ENCODE measurements at places on chromosomes 4 and X.

GRCh38 chrX:8714164-8714563, 17.8 kb downstream of the ANOS1 start:
- no peak for DNase-seq

GRCh38 chr4:132526652-132527051, 622.4 kb upstream of the PCDH10 start:
- no peak for DNase-seq

GRCh38 chr4:139913995-139914598, 239.9 kb downstream of the MAML3 start:
- no peak for DNase-seq

GRCh38 chr4:38131371-38132091, 171.3 kb downstream of the PTTG2 start:
- DNase-seq: no peak

- no peak for DNase-seq
These were observed 46.5 kb downstream of the EGF start for GRCh38 chr4:109959195-109959594.

DNA sequence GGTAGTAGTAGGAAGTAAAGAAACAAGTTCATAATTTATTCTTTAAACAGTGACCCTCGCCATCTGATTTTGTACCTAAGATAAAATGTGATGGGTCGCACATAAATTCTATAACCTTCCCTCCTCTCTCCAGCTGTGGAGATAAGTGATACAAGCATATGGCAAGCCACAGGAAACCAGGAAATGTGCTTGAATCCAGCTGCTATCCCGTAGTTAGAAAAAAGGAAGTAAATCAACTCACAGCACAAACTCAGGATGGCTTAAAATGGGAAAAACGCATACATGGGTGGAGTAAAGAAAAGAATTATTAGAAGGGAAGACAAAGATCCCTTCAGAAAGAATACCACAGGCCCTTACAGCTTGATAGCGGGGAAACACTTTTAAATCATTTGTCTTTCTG, 78.2 kb downstream of the ZNF827 start:
- no peak for DNase-seq

Measured in NAMALWA (cell line).